Hypothalamus (tissue), 51 donors: ENCODE measurements at places on chromosomes 4 and X.

- DNase-seq = no peak
Measured at GRCh38 chr4:67512501-67512900, 32.8 kb downstream of the CENPC start.

DNA sequence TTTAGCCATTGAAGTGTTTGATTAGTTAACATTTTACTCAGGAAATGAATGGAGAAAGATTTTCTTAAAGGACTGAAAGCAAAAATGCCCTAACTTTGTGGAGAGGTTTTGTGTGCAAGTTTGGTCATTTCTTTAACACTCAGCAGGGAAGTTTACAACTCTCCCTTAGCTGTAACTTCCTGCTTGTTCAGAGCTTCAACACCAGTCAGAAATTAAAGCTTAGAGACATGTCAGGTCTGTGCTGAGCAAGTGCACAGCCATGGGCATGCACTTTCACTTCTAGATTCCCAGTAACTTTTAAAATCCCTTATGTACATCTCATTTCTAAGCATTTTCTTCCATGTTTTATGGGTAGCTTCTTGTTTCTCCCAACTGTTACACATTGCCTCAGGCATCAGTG is 326.0 kb downstream of the ACTRT1 start:
- no peak for DNase-seq

GRCh38 chr4:40395166-40395900 is 60.2 kb downstream of the CHRNA9 start:
- DNase-seq = no peak

DNA sequence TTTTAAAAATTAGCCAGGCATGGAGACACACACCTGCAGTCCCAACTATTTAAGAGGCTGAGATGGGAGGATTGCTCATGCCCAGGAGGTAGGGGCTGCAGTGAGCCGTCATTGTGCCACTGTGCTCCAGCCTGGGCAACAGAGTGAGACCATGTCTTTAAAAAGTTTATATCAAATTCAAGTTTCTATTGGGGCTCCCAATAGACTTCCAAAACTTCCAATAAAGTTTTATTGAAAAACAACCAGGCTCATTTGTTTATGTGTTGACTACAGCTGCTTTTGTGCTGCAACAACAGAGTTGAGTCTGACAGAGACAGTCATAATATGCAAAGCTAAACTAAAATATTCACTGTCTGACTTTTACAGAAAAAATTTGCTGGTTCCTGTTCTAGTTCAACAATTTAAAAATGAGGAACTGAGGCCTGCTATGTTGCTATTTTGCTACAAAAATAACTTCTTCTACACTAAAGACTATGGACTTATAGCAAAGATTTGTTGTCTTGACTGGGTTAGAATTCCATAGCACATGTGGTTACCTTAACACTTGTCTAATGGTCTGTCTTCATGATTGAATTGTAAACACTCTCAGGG is 63.3 kb upstream of the RELL1 start:
- no peak for DNase-seq

- peak; percentile 84 for DNase-seq
Measured at GRCh38 chrX:130170752-130171445, 863 bp upstream of the RAB33A start.

- DNase-seq = no peak
Measured at GRCh38 chr4:53574528-53574927, 16.8 kb downstream of the LNX1 start.

- no peak for DNase-seq
Measured at GRCh38 chr4:86432559-86433134, 72.8 kb upstream of the MAPK10 start.

DNA sequence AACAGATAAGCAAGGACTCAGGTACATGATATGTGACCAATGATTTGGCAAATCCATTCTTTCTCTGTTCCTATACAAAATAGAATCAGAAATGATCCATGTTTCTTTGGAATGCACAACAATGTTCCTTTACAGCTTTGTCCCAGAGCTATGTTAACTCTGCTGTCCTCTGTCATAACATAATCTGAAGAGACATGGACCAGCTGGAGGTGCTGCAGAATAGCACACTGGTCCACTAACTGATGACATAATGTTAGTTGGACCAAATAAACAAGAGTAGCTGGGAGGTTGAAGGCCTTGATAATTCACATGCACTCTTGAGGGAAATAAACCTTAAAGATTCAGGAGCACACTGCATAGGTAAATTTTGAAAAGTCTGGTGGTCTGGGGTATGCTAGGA is 23.0 kb upstream of the DHX15 start:
- DNase-seq = no peak

DNA sequence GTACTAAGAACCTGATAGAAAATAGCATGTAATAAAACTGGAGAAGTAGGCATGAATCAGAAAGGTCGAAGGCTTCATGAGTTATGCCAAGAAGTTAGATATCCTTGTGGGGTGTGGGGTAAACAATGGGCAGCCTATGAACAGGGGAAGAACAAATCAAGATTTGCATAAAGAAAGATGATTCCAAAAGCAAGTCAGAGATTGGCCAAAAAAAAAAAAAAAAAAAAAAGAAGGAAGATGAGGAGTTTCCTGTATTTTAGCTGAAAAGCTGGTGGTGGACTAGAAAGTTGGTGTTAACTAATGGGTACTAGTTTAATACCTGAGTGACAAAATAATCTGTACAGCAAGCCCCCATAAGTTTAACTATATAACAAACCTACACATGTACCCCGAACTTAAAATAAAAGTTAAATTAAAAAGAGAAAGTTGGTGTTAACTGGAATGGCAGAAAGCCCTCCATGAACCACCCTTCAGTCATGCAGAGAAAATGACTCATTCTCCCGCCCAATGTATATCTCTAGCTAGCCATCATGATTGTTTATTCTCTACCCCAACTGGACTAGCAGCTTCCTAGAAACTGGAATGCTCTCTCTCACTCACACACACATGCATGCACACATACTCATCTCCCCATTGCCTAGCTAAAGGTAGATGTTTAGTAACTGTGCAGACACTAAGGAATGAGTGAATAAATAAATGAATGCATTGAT is 41.7 kb downstream of the ATP11C start:
- no peak for DNase-seq

GRCh38 chr4:110742143-110742542 is 119.3 kb upstream of the PITX2 start:
- DNase-seq = no peak

- no peak for DNase-seq
Measured at GRCh38 chr4:68074397-68074796, 55.3 kb downstream of the TMPRSS11F start.

GRCh38 chr4:166257891-166258290 is 384.9 kb downstream of the TLL1 start:
- no peak for DNase-seq

DNA sequence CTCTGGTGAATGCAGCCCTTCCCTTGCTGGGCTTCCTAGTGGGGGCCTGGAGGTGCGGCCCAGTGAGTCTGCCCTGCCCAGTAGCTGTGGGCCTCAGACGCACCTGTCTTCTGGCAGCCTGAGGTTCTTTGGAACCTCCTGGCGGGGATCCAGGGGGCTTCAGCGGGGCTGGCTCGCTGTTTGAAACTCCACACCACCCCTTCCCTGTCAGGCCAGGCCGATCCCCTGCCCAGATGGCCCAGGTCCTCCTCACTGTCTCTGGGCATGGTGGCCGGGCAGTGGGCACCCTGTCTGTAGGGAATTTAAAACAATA is 10.7 kb upstream of the NKX1-1 start:
- no peak for DNase-seq

GRCh38 chr4:153204247-153204671 is at the start of gene TRIM2:
Gene TRIM2 (plus strand): TSS chr4:153204443. CDS start chr4:153204531, 88 bp downstream.
- DNase-seq = no peak

- no peak for DNase-seq
Measured at GRCh38 chr4:88743696-88744095, 46.1 kb upstream of the NAP1L5 start.

DNA sequence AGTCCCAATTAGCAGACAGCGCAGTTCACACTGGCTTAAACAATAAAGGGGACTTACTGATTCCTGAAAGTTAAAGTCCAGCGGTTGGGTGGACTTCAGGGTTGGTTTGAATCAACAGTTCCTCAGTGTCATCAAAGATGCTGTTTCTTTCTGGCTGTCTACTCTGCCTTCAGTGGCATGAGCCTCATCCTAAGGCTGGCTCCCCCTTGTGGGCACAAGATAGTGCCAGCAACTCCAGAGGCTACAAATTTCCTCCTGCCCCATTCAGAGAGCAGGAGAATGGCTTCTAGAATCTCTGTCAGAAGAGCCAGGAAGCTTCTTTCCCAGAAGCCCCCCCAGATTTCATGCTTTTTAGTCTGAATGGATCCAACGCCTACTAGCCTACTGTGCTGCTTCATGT is 82.4 kb upstream of the MTM1 start:
- DNase-seq = peak; percentile 2

- no peak for DNase-seq
Measured at GRCh38 chrX:123927845-123928244, 33.7 kb upstream of the STAG2 start.

DNA sequence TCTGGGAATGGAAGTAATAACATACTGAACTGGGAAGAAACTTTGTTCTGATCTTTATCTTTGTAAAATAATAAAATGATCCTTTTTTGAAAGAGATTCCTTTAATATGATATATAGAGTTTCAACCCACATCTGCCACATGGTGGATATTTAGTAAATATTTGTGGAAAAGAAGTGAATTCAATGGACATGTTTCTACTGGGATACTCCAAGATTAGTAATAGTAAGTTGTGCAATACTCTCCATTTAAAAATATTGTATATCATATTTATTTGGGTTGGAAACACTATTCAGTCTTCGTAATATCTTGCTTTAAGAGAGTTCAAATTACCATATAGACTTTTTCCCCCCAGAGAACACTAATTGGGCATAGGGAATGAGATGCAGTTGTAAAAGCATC is 17.8 kb upstream of the ARSJ start:
- DNase-seq = no peak

GRCh38 chr4:150482581-150482980 is 99.4 kb upstream of the MAB21L2 start:
- no peak for DNase-seq

- no peak for DNase-seq
Measured at GRCh38 chr4:25870081-25870480, 7.3 kb upstream of the SEL1L3 start.

GRCh38 chr4:80587871-80588385 is 252.4 kb downstream of the CFAP299 start:
- no peak for DNase-seq

DNA sequence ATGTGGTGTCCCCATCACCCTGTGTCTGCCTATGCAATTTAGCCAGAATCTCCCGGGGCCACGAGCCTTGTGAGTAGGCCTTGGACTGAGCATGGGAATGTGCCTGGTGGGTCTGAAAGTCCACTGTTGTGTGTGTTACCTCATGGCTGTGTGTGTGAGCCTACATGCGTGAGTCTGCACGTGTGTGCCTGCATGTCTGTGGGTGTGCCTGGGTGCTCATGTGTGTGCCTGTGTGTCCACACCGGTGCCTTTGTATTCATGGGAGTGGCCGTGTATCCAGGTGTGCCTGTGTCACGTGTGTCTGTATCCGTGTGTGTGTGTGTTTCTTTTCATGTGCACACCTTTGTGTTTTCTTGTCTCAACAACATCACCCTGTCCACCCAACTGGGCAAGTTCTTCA is 14.2 kb downstream of the ATP5ME start:
- no peak for DNase-seq

- no peak for DNase-seq
Measured at GRCh38 chr4:153676486-153676885, 7.6 kb upstream of the TLR2 start.

GRCh38 chr4:181418496-181418895 is 824.7 kb upstream of the TENM3 start:
- DNase-seq = no peak

DNA sequence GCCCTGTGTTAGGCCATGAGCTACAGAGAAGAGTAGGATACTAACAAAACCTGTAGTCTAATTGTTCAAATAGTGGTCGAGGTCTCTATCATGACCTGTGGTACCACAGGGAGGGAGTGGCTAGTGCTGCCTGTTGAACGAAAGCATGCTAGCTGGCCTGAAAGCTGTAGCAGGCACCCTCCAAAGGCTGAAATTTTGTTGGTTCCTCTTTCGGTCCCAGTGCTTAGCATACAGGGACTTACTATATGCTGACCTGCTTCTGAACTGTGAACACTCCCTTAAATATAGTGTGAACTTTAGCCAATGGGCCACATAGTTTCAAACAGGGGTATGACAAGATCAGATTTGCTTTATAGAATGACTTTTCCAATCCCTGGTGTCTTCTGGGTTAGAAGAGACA is 113.4 kb downstream of the PJA1 start:
- DNase-seq = no peak

- DNase-seq = no peak
Measured at GRCh38 chr4:105631818-105632400, 76.6 kb downstream of the INTS12 start.

GRCh38 chr4:47553329-47554125 is 68.5 kb downstream of the ATP10D start:
- no peak for DNase-seq

GRCh38 chr4:24089851-24090534 is 200.1 kb upstream of the PPARGC1A start:
- no peak for DNase-seq

- DNase-seq = no peak
Measured at GRCh38 chr4:76022677-76023076, 620 bp downstream of the CXCL10 start.

GRCh38 chr4:138875891-138876608 is 139.5 kb upstream of the NOCT start:
- DNase-seq = no peak

DNA sequence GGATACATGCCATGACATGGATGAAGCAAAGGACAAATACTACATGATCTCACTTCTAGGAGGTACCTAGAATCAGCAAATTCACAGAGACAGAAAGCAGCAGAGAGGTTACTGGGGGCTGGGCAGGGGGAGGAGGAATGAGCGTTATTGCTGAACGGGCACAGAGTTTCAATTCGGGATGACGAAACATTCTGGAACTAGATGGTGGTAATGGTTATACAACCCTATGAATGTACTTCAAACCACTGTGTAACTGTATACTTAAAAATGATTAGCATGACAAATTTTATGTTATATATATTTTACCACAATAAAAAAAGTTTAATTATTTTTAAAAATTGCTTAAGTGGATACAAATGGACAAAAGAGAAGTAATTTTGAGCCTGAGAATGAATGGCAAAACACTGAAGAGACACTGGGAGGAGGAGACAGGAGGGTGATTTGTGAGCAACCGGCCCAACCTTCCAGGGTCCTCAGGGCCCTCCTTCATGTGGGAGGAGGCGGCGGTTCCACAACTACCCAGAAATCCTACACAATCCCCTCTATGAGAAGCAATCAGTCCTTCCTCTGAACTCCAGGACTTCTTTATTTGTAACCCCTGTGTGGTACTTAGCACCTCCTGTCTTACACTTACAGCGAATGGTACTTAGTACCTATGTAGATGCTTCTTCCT is 14.1 kb downstream of the ACSL1 start:
- no peak for DNase-seq
